ENCODE measurements at places on chromosomes 4 and X.

DNA sequence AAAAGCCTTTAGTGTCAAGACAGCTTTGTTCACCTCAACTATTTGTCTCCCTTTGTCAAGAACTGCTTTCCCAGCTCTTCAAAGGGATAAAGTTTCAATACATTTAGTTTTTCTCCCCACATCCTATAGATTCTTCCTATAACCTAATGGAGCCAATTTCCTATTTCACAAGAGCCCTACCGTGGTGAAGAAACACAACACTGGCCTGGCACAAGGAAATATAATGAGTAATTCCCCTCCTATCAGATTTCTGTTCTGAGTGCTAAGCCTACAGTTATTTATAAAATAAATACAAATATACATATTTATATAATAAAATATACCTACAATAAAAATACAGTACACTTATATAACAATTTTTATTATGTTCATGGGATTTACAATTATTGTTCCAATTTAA is 89.9 kb downstream of the SHISA3 start:
- no peak for DNase-seq

- no peak for DNase-seq
Observed at GRCh38 chrX:56813318-56813837, 84.3 kb downstream of the NBDY start.

DNA sequence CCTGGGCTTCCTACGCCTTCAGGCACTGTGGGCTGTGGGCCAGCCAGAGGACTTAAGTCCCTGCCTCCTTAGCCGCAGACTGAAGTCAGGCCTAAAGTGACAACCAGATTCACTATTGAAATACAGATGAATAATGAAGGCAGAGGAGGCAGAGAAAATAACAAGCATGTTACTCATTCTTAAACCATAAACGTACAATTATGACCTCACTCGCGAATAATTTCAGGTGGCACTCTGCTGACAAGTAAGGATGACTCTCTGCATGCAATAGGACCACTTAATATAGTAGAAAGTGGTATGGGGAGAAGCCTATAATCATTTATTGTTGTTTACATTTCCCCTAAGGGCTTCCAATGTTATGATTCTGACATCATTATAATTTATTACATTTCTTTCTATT is 409.2 kb upstream of the FGF13 start:
- no peak for DNase-seq

DNA sequence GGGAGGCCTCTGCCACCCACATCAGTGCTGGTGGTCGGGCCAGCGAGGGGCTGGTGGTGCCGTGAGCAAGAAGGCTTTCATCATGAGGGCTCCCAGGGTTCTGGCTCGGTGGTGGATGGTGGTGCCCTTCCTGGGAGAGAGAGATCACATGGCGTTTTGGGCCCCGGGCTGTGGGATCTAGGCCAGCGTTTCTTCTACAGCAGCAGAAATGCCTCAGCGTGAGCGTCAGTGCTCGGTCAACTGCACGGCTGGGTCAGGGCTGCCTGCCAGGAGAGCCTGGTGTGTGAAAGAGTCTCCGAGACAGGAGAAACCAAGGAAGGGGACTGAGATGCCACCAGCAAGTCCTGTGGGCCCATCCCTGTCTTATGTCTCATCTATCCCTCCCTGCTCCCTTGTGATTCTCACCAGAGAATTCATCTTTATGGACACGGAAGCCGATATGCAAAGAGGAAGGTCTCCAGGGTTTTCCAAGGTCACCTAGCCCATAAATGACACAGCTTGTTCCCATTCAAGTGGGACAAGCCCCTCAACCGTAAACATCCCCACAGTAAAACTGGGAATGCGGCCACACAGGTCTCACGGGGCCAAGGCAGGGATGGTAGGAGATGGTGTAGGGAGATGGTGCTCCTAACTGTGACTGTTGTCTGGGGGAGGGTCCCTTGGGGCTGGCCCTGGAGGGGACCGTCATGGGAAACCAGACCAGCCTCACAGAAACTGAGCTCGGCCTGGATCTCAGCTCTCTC is 99.2 kb downstream of the SORCS2 start:
- no peak for DNase-seq

DNA sequence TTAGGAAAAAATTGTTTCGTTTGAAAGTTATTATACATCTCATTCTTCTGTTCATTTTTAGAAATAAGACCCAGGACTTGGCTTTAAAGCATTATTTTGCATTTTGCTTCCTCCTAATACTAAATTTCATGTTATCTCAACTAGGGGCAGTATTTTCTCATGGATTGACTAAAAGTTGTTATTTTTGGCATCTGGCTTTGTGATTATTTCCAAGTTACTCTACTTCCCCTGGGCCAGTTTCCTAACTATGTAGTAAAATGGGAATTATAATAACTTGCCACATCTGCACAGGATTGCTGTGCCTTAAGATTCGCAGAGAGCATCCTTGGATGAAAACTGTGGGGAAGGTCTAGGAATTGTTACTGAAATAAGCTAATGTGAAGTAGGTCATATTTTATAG is 3.0 kb downstream of the RBPJ start:
- no peak for DNase-seq

DNA sequence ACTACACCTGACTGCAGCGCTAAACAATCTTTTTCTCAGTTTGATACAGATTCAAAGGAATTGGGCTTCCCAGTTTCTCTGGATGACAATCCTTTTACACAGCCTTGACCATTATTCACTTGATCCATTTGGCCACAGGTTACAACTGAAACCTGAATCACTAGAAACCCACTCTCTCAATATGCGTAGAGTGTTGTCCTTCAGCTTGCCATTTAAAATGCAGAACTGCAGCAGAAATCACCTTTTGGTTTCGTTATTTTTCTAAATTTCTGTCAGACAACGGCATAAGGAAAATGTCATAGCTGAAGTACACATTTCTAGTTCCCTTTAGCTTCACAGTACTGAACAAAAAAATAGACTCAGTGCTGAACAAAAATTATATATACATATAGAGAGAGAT is 255.8 kb upstream of the TENM3 start:
- peak; percentile 79 for DNase-seq

Measured in brain (organoid and tissue), 16 donors.